ENCODE measurements at places on chromosomes 1 and 21.

- no peak for DNase-seq
Observed at GRCh38 chr1:22387919-22388580, 63.6 kb upstream of the ZBTB40 start.

DNA sequence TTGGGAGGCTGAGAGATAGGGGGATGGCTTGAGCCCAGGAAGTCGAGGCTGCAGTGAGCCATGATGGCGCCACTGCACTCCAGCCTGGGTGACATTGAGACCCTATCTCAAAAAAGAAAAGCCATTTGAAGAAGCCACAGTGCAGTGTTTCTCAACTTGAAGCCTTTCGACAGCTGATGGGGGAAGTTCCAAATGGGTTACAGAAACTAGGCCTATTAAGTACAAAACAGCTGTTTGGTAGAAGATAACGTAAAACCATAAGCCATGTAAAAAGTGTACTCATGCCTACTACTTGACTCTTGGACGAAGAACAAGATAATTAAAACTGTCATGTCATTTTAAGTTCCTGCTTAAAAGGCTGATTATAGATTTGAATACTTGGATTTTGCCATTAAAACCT is 16.6 kb downstream of the COPA start:
- no peak for DNase-seq

DNA sequence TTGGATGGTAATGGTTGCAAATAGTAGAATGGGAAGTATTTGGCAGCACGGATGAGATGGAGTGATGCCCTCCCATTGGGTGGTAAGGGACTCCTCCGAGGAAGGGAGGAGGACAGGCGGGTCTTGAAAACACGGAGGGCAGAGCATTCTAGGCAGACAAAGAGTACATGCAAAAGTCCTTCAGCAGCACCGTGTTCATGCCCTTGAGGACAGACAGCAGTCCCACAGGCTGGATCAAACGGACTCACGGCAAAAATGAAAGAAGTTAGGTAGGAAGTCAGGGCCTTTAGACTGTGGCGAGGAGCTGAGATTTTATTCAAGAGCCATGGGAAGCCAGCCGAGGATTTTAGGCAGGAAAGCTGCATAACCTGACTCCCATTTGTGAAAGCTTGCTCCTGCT is 253.9 kb downstream of the RHOU start:
- DNase-seq = no peak

GRCh38 chr1:35968396-35968795 is 37.5 kb downstream of the AGO3 start:
- no peak for DNase-seq

GRCh38 chr1:40564506-40564905 is 33.1 kb downstream of the ZNF684 start:
- no peak for DNase-seq

GRCh38 chr1:165408518-165408917 is 36.4 kb downstream of the RXRG start:
- no peak for DNase-seq

GRCh38 chr1:201782353-201782752 is 46.6 kb upstream of the IPO9 start:
- no peak for DNase-seq

DNA sequence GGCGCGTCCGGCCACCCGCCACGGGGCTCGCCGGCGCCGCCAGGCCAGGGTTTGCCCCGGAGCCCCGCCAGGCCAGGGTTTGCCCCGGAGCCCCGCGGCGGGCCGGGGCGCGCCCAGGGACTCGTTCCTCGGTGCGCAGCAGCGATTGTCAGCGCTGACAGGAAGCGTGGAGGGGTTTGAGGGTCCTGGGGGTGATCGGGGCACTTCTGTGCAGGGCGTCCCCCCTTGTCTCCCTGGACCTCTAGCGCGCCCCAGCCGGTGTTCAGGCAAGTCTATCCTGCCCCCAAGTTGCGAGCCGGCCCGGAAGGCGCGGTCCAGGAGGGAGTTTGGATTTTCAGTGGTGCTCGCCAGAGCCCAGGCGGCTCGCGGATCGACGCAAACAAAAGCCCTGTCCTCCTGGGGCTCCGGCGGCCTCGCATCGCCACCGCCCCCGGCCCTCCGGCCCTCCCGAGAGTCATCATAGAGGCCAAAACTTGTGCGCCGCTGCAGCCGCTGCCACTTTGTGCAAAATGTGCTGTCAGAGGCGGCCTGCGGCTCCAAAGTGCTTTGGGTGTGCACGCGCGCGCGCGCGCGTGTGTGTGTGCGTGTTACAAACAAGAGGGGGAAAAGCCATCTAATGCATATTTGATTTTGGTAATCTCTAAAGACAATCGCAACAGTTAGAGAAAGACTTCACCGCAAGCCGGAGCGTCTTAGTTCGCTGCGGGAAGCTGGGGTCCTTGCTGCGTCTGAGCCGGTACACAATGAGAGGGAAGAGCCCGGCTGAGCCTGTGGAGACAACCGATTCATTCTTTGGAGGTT is 1.0 kb downstream of the ROR1 start:
- DNase-seq = no peak

- no peak for DNase-seq
Observed at GRCh38 chr1:222240536-222241181, 307.2 kb downstream of the HHIPL2 start.

GRCh38 chr21:28489821-28490350 is 502.8 kb downstream of the LTN1 start:
- DNase-seq = no peak

DNA sequence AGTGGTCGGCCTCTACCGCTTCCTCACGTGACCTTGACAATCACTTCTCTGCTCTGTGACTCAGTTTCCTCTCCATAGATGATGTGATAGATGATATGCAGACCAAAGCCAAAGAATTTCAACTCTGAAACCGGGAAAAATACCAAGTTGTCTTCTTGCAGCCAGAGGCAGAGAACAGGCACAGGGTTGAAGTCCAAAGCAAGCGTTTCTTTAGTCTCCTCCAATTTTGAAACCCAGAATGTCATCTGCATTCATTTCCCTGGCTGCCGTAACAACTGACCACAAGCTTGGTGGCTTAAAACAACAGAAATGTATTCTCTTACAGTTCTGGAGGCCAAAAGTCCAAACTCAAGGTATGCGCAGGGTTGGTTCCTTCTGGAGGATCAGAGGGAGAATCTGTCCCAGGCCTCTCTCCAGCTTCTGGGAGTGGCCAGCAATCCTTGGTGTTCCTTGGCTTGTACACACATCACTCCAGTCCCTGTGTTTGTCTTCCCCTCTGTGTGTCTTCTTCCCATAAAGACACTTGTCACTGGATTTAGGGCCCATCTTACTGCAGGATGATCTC is 30.3 kb upstream of the H6PD start:
- no peak for DNase-seq

- DNase-seq = no peak
Observed at GRCh38 chr1:235601104-235601503, 48.5 kb downstream of the GNG4 start.

GRCh38 chr1:174491606-174492005 is 43.8 kb downstream of the GPR52 start:
- DNase-seq = no peak

- DNase-seq = no peak
Observed at GRCh38 chr1:59316497-59317128, 19.7 kb downstream of the FGGY start.

Data from pulmonary artery endothelial cell (primary cell).